Fibroblast of lung (primary cell): ENCODE measurements at places on chromosomes 6 and 20. TPM values are rescaled to one million over a fixed set of nuclear protein-coding genes. Genes with fewer than 3 reads are reported as not detected.

GRCh38 chr6:143107440-143107839, 46.8 kb downstream of the AIG1 start:
- no peak overlapping the region for H3K27ac ChIP-seq
- H3K27me3 ChIP-seq = no peaks in the 10 kb centered on the region
- H3K4me3 ChIP-seq = no peak overlapping the region

OR2H2 gene
- not detected in 2 replicates for total RNA-seq

RBPJL gene
- not detected in 2 replicates for total RNA-seq

GRCh38 chr20:39862470-39862891, 826.6 kb downstream of the MAFB start:
- H3K36me3 ChIP-seq = no peaks in the 10 kb centered on the region
- DNase-seq = no peak
- H3K27ac ChIP-seq = no peak overlapping the region
- no peaks in the 10 kb centered on the region for H3K4me1 ChIP-seq
- H3K4me3 ChIP-seq = no peak overlapping the region
